ENCODE measurements at places on chromosomes 1 and 21. TPM values are rescaled to one million over a fixed set of nuclear protein-coding genes. Genes with fewer than 3 reads are reported as not detected.

Gene AGO4
- 33.2 TPM for total RNA-seq

Gene C8A
- total RNA-seq, result not detected

Gene CHAF1B
- 1.6 TPM for total RNA-seq

Gene DNASE2B
- not detected for total RNA-seq

Gene OR10J1
- total RNA-seq, result not detected
